ENCODE measurements at places on chromosomes 4 and X.

DNA sequence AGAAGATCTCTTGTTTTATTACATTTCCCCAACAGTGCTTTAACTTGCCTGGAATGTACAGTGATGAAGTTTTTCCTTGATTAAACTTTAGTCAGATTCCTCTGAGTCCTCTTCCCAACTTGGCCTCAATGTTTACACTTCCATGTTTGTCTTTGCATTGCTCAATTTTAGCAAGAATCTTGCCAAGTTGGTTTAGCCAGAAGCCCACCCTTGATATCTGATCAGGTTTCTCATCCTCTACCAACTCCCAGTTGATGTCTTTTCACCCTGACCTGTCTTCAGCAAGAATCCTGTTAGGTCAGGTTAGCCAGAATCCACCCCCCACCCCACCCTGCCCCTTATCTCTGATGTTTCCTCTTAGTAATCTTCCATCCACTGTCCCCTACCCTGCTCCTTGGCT lies 120.9 kb downstream of the MBNL3 start:
- no peak for DNase-seq

DNA sequence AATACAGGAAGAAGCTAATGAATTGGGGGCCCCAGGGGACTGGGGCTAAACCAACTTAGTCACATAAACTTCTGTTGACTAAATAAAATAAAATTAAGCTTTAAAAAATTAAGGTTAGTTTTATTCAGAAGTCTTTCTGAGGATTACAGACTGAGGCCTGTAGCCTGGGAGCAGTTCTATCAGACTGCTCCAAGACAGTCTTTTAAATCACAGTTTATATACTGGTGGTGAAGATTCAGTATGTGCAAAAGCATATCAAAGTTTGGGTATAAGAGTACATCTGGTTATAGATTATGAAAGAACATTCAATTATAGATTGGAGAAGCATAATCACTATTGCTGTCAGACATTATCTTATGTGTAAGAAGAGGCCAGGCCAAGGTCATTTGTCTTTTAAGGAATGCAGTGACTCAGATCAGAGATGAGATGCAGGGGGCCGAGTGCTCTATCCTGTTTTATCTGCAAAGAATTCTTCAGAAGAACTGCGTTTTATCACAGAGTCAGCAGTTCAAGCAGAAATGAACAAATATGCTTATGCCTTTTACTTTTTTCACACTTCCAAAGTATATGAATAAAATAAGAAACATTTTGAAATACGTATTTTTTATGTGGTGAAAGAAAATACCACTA lies 109.4 kb downstream of the PDHA2 start:
- no peak for DNase-seq

DNA sequence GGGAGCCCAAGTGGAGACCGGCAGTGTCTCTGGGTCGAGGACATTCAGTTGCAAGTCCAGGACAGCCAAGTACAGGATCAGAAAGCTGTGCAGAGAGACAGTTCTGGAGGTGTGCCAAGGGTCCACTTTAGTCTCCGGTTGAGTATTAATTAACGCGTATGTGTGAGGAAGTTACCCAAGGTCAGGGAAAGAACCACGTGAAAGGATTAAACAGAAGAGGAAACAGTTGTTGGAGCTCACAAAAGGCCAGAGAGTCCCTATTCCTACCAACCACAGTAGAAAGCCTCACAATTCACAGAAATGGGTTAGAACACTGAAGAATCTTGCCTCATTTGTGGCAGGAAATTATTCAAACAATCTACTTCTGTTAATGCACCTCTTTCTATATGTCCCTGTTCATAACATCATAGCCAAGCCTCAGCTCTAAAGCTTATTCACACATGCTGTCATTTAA lies 17.9 kb upstream of the NSUN7 start:
- no peak for DNase-seq

DNA sequence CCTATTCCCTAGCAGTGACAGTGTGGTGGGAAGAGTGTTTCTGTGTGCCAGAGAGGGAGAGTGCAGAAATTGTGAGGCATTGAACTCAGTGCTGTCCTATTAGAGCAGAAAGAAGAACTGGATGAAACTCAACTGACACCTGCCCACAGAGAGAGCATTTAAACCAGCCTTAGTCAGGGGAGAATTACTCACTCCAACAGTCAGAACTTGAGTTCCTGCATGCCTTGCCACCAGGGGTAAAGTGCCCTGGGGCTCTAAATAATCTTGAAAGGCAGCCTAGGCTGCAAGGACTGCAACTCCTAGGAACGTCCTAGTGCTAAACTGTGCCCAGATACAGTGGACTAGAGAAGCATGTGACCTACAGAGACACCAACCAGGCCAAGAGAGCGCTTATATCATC lies 12.8 kb downstream of the CYSLTR1 start:
- no peak for DNase-seq

- no peak for DNase-seq
Measured at GRCh38 chr4:166501941-166502382, 628.9 kb downstream of the TLL1 start.

DNA sequence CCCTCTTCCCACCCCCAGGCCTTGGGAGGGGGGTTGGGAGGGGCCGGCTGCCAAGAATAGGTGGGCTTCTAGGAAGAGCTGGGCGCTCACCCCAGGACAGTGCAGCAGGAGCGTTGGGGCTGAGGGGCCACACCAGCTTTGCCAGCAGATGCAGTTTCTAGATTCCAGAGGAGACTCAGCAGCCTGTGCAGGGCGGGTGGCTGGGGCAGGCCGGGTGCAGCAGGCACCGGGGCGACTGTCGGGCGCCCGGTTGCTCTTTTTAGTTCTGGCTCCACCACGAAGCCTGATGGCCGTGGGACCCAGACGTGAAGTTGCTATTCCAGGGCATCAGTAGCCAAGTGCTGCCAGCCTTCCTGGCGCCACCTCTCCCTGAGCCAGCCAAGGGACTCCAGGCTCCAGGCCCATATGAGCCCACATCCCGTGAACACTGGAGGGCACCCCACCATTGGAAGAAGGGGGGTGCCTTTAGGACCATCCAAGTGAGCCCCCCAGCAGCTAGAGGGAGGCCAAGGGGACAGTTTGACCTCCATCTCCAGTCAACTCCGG lies 5.8 kb downstream of the SSR4 start:
- no peak for DNase-seq

GRCh38 chr4:10722957-10723356 lies 38.4 kb upstream of the CLNK start:
- DNase-seq, result no peak

DNA sequence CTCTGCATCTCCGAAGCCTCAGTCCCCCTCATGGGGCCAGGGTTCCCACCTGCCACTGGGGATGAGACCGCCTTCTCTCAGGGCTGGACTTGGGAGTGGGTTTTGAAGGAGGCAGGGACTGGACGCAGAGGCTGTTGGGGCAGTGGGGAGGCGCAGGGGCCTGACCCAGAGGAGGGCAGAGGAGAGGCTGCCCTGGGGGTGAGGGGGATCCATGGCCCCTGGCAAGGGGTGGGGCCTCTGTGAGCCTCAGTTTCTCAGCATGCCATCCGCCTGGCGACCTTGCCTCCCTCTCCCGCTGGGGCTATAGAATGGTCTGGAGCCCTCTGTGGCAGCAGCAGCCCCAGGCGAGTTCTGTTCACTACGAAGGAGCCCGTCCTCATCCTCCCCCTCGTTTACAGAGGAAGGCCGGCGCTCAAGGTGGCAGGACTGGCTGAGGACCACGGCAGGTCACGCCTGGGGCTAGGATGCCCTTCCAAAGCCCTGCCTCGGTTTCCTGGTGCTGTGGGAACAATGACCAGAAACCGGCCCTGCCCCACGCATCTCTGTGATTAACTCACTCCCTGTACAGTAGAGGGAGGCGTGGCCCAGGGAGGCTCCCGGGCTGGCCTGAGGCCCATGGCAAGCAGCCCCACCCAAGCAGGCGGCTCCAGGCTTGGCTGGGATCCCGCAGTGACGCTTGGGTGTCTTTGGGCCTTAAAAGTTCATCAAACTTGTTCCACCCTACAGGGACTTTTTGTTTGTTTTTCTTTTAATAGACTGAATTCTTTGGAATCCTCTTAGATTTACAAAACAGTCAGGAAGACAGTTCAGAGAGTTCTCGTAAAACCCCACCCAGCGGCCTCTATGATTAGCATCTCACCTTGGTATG lies 16.0 kb upstream of the SH3TC1 start:
- no peak for DNase-seq

- DNase-seq, result no peak
Measured at GRCh38 chr4:119136546-119136945, 914 bp downstream of the MYOZ2 start.

GRCh38 chr4:131002132-131002531 lies 1906.2 kb downstream of the C4orf33 start:
- DNase-seq, result no peak

Measured in cortex of kidney (tissue), 1 donor.